ENCODE measurements at places on chromosomes 7 and 10.
A peak's percentile ranks its signal among the peaks of the same experiment; 100 is the strongest.

DNA sequence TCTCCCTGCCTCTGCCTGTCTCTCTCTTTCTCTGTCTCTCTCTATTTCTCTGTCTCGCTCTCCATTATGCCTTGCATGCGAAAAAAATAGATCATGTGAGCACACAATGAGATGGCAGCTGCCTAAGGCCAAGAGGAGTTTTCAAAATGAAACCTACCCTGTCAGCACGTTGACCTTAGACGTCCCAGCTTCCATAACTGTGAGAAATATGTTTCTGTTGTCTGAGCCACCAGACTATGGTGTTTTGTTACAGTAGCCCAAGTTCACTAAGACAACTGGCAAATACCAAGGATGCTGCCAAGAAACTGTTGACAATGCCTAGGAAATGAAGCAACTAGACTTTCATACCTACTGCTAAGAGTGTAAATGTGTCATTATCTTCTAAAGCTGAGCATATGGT lies 70.6 kb upstream of the PLXDC2 start:
- DNase-seq, result no peak

DNA sequence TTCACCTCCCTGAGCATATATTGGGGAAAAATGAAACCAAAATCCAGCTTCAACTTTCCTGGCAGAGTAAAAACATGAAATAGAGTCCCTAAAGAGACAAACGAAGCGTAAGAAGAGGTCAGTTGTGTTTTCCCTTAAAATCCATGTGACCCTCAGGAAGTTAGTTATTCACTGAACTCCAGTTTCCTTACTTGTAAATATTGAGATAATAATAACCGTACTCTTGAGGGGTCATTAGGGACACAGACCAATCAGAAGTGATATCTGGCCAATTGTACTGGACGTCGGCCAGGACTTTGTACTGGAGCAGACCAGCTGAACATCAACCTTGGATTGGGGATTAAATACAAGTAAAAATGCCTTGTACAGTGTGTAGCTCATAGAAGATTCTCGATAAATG lies 167.0 kb downstream of the GATA3 start:
- DNase-seq, result no peak

DNA sequence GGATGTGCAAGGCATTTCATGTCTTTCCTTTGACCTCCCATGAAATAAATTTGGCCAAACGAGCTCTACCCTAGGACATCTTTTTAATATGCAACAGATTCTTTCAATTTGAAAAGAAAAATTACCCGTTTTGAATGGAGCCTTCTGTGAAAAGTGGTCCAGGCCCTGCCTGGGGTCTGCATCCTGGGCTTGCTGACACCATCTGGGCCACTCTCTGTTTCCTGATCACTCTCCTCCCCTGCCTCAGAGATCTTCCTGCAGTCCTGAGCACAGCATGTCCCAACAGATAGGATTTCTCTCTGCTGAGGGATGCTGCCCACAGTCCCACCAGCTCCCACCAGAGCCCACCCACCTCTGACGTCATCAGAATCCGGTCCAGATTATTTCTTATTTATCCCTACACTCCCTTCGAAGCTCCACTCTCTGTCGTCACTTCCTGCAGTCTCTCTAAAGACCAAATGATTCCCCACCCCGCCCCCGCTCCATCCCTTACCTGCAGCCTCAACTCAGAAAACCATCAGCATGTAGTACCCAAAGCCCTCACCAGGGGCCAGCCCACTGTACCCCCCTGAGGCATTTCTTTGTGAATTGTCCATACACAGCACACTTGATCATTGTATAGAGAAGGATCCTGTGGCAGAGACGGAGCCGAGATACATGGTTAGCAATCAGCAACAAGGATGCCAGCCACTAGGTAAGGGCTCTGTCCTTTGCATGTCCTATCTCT lies 192.1 kb upstream of the MGMT start:
- no peak for DNase-seq

DNA sequence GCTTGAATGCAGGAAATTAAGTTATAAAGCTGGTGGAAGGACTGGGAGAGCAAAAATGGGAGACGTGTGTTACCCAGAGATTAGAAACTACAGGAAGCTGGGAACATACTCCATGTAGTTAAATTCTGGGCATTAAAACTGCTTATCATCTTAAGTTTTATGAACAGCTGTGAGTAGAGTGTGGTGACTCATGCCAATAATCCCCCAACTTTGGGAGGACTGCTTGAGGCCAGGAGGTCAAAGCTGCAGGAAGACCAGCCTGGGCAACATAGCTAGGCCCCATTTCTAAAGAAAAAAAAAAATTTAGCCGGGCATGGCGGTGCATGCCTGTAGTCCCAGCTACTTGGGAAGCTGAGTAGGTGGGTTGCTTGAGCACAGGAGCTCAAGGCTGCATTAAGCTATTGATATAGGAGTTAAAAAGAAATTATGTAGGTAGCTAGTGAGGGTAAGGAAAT lies 56.2 kb upstream of the SEPHS1 start:
- DNase-seq, result no peak

DNA sequence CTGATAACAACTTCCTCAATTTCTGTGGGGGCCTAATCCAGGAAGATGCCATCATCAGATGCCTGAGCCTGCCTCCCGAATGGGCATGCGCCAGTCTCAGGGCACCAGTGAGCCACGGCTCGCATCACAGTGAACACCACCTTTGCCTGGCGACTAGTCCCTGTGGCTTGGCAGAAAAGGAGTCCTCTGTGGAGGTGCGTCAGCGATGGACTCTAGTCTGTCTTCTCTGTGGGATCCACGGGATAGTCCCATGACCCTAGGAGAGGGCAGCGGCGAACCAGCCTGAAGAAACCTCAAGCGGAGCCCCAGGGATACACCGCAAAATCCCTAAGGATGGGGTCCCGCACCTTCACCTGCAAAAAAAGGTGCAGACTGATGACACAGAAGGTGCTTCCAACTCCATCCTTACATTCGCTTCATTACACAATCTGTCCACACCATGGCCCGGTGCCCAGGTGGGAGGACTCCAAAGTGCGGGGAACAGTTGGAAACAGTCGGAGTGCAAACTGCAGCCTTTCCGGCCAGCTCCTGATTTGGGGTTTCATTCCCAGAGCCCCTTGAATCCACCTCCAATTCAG lies 35.1 kb upstream of the ZNF273 start:
- DNase-seq, result no peak

DNA sequence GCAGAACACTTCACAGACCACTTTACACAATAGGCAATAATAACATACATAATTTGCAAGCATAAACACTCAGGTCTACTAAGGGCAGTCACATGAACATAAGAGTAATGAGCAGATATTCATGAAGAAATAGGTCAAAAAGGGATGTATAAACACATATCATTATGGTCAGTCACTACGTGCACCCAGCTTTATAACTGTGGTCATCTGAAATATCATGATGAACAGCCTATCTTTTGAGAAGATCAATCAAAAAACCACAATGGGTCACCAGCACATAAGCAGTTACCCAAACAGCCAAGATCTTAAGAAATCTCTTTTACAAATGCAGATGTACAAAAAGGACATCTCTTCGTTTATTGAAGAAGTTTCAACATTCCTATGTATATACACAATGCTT lies 35.5 kb upstream of the DRGX start:
- DNase-seq, result no peak

DNA sequence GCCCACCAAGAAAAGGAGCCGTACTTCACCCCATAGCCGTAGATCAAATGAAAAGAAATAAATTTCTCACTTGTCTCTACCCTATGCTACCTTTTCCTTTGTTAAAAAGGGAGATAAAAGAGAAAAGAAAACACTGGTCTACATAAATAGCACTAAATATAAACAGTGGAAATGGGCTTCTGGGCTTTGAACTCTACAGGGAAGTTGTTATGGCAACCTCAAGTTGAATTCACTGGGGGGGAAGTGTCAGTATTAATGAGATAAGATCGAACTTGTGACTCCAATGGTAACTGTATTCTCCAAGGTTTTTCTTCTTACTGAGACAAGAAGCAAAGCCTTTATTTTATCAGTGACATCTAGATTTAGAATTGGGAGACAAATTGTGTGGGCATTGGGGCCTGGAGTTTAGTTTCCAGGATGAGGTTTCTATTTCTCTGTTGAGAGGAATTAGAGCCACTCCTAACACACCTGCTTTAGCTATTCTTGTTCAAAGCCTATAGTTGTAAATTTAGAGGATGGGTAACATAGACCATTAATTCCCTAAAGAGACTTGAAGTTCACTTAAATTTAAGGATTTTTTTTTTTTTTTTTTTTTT lies 604.3 kb upstream of the GALNT17 start:
- no peak for DNase-seq

DNA sequence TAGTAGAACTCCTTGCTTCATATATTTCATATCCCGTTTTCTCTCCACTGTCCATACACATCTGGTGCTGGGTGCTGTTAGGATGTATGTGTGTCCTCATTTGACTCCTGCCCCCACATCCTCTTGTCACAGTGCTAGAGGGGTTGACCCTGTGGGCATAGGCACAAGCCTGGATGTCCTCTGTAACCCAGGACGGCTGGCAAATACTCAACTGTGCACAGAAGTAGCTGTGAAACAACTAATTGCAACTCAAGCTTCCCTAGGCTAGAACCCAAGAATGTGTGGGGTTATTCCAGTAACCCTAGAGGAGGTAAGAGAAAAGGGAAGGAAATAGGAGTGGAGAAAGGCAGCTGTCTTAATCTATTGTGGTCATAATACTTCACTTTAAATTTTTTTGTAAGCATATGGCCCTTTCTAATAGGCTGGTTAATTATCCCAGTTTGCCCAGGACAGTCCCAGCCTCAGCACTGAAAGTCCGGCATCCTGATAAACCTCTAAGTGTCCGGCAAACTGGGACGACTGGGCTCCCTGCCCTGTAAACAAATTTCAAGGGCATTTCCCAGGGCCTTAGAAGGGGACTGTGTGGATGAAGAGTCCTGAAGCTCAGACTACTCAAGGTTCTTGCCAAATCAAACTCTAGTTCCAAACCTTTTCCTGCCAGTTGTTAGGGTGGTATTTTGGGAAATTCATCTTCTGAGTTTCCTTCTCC lies 283.2 kb upstream of the CELF2 start:
- no peak for DNase-seq

DNA sequence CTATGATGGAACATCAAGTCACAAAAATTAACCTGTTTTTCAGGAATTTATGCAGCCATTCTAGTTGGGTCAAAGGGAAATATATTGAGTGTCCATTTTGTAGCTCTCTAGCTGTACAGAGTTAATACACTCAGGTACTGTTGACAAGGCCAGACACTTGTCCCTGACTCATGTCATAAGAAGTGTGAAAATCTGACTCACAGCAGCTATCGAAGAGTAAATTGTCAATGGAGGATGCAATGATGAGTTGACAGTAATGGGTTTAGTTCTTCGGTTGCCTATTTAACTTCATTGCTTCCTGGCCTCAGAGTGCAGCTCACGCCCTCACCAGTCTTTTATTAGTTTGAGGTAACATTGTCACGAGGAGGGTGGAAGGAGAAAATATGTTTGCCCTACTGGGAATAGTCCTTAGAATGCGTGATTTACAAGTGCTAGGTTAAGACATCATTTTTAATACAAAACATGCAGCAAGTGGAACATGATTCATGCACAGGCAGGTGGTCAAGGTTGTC lies 255.1 kb downstream of the XPNPEP1 start:
- DNase-seq, result no peak

GRCh38 chr7:100894860-100895700 lies 608 bp downstream of the ACHE start:
- DNase-seq, result no peak

DNA sequence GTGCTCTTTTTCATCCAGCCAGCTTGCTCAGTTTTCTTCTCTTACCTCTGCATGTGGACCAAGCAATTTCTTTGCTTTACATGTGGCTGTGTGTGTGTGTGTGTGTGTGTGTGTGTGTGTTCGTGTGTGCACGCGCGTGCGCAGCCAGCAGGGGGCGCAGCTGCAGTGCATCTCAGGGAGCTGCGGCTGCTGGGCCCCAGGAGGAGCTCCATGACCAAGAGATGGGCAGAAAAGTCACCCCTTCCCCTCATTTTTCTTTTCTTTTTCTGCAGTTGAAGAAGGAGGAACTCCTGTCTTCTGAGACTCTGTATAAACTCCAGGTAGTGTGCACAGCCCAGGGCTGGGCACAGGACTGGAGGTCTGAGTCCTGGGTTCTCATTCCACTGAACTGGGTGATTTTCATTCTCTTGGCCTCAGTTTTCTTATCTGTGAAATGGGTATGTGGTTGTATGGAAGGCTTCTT lies 41.8 kb downstream of the BLNK start:
- DNase-seq, result peak; percentile 53

- DNase-seq, result no peak
These were observed 429.0 kb upstream of the POT1 start for GRCh38 chr7:125358551-125359167.

- DNase-seq, result no peak
These were observed 52.0 kb downstream of the P4HA1 start for GRCh38 chr10:73044378-73045285.

Measured in stimulated activated CD4-positive, alpha-beta T cell treated with anti-CD3 and anti-CD28 coated beads, Interleukin-1b, Interleukin-23, amount 100 ng/mL, for 24 hours (primary cell).